ENCODE measurements at places on chromosomes 2 and 18. TPM values are rescaled to one million over a fixed set of nuclear protein-coding genes. Genes with fewer than 3 reads are reported as not detected.

Gene RNU2-63P
- total RNA-seq = not detected

- DNase-seq = no peak
Measured at GRCh38 chr2:40421631-40422297, 30.1 kb downstream of the SLC8A1 start.

DNA sequence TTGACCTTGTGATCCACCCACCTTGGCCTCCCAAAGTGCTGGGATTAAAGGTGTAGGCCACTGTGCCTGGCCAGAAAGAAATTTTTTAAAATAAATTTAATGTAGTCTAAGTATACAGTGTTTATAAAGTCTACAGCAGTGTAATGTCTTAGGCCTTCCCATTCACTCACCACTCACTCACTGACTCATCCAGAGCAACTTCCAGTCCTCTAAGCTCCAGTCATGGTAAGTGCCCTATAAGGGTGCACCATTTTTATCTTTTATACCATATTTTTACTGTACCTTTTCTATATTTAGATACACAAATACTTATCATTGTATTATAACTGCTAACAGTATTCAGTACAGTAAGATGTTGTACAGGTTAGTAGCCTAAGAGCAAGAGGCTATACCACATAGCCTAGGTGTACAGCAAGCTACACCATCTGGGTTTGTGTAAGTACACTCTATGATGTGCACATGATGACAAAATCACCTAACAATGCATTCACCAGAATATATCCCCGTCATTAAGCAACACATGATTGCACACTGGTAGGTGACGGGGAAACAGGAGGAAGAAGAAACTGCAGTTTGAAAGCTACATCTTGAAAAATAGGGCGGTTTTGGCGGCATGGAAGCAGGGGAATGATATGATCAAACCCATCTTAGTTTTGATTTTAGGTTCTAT is 105.1 kb upstream of the ITGB6 start:
- DNase-seq = no peak

Gene REG1A
- 0.51 TPM for total RNA-seq

Gene SLC30A3
- not detected for total RNA-seq

- DNase-seq = no peak
Measured at GRCh38 chr2:2456721-2457120, 125.6 kb upstream of the MYT1L start.

Gene IL1B
- not detected for total RNA-seq

- no peak for DNase-seq
Measured at GRCh38 chr2:105854972-105855371, 110.3 kb downstream of the NCK2 start.

Gene CCDC85A
- total RNA-seq = 1.1 TPM

Gene AMER3
- total RNA-seq = 7.0 TPM

Gene SH2D6
- 0.71 TPM for total RNA-seq

DNA sequence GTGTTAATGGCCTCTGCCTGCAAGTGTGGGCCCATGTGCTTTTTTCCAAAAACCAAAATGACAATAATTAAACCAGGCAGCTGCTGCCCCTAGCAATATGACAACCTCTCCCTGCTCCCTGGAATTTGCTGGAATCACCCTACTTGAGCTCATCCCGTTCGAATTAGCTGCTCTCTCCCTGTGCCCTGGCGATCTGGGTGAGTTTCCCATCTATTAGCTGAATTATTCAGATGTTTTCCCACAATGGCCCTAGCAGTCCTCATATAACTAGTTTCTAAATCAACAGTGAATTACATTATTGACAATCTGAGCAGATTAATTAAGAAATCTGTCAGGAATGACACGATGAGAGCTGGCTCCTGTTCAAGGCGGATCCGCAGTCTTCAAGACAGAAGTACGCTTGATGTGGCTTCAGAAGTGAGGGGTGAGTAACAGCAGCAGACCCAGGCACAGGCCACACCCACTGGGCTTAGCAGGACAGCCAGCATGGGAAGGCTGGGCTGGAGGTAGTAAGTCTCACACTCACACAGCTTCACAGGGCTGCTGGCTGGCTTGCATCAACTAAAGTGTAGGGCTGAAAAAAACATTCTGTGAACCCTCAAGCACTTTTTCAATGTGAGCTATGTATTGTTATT is 366.2 kb upstream of the ID2 start:
- DNase-seq = no peak

Gene ALLC
- total RNA-seq = 0.16 TPM
